IPS DF 6.9 (cell line): ENCODE measurements at places on chromosomes 1 and 21.

DNA sequence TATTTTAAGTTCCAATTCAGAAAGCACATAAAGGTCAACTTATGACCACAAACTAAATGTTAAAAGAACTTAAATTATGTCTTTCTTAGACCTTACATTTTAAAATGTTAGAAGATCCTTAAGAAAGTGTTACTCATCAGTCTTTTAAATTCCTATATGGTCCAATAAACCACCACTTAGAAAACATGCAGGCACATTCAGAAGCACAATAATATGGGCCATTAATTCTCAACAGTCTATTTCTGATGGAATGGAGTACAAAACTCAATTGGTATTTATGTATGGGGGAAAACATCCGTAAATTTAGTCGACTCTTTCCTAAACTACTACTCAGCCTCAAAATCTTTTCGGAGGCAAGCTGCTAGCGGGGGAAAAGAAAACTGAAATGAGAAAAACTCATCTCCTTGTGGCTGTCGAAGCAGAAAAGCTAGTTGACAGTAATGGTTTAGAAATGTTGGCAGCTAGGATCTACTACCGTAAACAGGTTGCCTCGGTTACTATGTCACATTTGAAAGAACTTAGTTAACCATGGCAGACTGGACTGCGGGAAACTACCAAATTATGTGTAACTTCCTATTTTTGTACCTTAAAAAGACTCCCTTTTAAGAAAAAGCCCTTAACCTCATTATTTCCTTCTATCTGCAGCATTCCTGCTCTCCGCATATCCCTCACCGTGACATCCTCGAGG is 1.0 kb downstream of the TRMT1L start:
- no peak for DNase-seq

- DNase-seq: no peak
These were observed 5.1 kb upstream of the NEK7 start for GRCh38 chr1:198151688-198152087.

- no peak for DNase-seq
These were observed 616 bp downstream of the MCOLN3 start for GRCh38 chr1:85047472-85048295.

GRCh38 chr21:34796518-34797200 is 127.9 kb downstream of the CLIC6 start:
- DNase-seq: no peak

- no peak for DNase-seq
These were observed 36.0 kb downstream of the SIPA1L2 start for GRCh38 chr1:232593717-232594502.

GRCh38 chr1:54859700-54860391 is 27.1 kb downstream of the DHCR24 start:
- DNase-seq: no peak

DNA sequence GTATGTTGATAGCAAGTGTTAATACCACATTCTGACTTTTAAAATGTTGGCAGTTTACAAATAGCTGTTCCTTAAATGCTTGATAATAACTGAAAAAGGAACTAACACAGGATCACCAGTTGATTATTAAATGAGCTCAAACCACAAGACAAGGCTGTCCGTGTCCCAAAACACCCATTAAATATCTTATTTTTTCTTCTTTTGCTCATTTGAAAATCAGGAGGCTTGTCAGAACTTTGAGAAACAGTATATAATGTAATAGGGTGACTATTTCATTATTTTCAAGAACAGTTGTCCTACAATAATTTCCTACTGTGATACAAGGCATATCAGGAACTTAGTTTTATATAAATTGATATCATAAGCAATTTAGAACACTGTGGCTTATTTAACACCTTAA is 2.7 kb downstream of the CDKN2C start:
- no peak for DNase-seq

GRCh38 chr1:158179301-158180041 is 1.2 kb upstream of the CD1D start:
- no peak for DNase-seq

DNA sequence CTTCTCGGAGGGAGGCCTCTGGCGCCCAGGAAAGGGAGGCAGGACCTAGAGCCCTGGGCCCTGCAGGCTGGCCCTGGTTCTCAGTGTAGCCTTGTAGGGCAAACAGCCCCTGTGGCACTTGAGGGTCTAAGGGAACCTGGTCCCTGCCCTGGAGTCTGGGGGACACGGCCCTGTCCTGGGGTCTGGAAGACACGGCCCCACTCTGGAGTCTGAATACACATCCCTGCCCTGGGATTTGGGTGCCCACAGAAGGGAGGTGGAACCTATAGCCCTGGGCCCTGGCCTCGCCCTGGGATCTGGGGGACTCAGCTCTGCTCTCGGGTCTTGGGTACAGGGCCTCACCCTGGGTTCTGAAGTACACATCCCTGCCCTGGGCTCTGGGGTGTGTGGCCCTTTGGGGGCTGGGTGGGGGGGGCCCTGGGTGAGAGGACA is 97.9 kb downstream of the OBSCN start:
- DNase-seq: no peak
